ENCODE measurements at places on chromosomes 1 and 21.

- no peak for DNase-seq
Observed at GRCh38 chr1:11067716-11068599, 8.1 kb upstream of the SRM start.

- DNase-seq = no peak
Observed at GRCh38 chr1:50779801-50780200, 180.3 kb downstream of the FAF1 start.

GRCh38 chr1:67559222-67559700, 125.7 kb upstream of the GADD45A start:
- no peak for DNase-seq

- DNase-seq = no peak
Observed at GRCh38 chr1:212713465-212714136, 14.0 kb upstream of the BATF3 start.

- no peak for DNase-seq
Observed at GRCh38 chr21:44377922-44378645, 24.7 kb downstream of the TRPM2 start.

DNA sequence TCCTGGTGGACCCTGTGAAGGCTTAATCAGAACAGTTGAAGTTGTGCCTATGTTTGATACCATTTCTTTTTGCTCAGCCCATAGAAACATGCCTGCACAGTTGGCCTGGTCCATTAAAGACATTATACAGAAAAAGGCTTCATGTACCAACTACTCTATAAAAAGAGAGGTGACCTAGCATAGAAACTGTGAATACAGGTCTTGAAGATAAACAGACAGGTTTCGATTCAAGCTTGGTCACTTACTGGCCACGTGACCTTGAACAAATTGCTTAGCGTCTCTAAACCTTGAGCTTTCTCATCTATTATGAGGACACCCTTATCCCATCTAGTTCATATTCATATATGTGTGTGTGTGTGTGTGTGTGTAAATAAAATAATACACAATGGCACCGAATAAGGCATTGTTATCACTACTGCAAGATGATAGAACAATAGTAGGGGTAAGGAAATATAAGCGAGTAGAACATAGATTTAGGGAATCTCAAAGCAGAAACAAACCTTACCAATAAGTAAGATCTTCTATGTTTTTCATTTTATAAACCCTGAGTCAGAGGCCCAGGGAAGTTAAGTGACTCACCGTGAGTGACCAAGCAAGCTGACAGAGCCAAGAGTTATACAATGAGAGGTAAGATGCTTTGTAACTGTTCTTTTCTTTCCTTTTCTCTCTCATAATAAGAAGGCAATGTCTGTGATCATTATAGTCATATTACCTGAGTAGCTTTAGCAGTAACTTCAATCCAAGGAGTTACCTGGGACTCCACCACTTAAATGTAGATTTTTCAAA, 476.8 kb upstream of the DEPDC1 start:
- DNase-seq = no peak

DNA sequence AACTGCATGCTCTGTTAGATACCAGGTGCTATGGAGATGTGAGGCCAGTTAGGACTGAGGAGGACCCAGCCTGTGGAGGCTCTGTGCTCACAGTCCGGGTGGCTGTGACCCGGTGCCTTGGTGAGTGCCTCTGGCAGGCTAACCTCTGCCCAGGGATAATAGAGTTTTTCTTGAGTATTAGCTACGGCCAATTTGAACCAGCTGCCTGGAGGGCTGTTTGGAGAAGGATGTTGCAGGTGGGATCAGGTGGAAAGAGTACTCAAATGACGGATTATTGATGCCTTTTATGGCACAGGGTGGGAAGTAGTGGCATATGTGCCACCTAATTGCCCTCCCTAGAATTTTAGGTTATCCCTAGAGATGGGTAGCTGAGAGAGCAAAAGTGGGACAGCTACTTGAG, 182.7 kb downstream of the GRIK3 start:
- DNase-seq = peak; percentile 94

DNA sequence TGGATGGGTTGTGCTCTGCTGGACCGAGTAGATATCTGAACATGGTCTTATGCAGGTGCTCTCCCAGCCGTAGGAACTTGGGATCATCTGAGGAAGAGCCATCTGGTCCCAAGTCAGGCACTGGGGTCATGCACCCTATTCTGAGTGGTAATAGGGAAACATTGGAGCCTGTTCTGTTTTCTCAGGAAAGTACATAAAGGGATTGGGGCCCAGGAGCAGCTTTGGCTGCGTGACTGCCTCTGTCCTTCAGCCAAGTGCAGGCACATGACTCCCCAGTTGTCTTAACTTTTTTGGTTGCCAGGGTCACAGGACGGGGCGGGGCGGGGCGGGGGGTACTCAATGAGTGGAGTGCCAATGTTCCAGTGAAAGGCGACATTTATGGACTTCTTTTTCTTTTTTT, 11.5 kb downstream of the PFKFB2 start:
- no peak for DNase-seq

DNA sequence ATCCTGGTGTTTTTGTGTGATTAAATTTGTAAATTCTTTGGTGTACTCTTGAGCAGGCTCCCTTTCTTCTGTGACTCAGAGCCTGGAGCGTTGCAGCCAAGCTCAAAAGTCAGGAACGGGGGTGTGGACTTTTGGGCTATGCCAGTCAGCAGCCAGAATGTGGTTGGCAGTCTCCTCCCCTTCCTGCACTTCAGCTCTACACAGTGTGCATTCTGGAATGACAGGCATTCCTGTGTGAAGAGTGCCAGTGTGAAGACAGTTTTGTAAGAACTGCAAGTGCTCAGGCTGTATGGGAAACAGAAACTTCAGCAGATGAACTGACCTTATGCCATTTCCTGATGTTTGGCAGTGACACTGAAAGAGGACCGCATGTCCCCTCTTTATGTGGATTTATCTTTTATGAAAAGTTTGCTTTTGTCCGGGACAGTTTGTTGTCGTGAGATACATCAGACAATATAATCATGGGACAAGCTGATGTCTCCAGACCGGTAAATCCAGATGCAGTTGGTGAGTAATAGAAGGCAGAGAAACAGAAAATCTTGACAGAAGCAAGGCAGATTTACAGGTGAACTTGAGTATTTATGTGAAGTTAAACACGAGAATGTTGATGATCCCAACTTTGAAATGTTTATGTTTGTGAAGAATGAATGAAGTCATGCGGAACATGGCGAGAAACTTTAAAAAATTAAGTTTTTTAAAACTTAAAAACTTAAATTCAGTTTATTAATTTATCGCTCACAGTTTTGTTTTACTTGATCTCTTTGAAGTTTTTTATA, 67.7 kb upstream of the RCC1 start:
- DNase-seq = no peak

GRCh38 chr1:164524810-164525209, 34.2 kb upstream of the PBX1 start:
- DNase-seq = no peak

DNA sequence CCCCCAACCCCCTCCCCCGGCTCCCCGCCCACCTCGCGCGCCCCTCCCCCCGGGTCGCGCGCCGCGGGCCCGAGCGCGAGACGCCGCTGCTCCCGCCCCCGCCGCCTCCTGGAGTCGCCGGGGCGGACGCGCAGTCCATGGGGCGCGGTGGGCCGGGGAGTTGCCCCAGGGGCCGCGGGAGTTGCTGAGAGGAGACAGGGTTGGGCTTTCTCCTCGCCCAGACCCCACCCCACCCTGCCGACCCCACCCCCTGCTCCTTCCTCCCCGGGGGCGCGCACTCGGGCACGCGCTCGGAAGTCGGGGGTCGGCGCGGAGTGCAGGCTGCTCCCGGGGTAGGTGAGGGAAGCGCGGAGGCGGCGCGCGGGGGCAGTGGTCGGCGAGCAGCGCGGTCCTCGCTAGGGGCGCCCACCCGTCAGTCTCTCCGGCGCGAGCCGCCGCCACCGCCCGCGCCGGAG, at the start of gene LAMC1:
Gene LAMC1, plus strand, starts transcription at position 275 of the 455 bp plus-strand sequence. CDS start 297 bp downstream, outside the sequence.
- peak; percentile 82 for DNase-seq

- DNase-seq = no peak
Observed at GRCh38 chr1:87170931-87171598, 157.6 kb upstream of the LMO4 start.
